ENCODE measurements at places on chromosomes 7 and 10.
A peak's percentile ranks its signal among the peaks of the same experiment; 100 is the strongest.

- DNase-seq: no peak
These were observed 236.0 kb downstream of the GLRX3 start for GRCh38 chr10:130372222-130372621.

DNA sequence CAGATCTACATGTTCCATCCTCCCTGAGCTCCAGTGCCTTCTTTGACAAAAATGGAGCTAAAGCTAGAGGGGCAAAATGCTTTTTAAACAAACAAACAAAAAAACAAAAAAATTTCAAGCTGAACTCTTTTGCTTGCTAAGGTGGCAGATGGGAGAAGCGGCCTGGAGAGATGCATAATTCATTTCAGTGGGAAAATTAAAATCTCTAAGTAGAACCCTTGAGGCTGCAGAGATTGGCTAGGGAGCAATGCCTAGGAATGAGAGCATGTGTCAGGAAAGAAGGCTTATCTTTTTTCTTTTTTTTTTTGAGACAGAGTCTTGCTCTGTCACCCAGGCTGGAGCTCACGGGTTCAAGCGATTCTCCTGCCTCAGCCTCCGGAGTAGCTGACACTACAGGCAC, 46.4 kb upstream of the SAMD8 start:
- no peak for DNase-seq

- no peak for DNase-seq
These were observed 78.5 kb downstream of the HGF start for GRCh38 chr7:81691199-81691821.

- no peak for DNase-seq
These were observed 237.5 kb upstream of the GRB10 start for GRCh38 chr7:51019891-51020870.

GRCh38 chr10:43138021-43138756, at the start of gene CSGALNACT2:
CSGALNACT2 (plus strand) TSS chr10:43138445; CDS start chr10:43155150, 16,705 bp downstream.
- peak; percentile 80 for DNase-seq

- DNase-seq: no peak
These were observed 1254.6 kb upstream of the CELF2 start for GRCh38 chr10:9762966-9763656.

DNA sequence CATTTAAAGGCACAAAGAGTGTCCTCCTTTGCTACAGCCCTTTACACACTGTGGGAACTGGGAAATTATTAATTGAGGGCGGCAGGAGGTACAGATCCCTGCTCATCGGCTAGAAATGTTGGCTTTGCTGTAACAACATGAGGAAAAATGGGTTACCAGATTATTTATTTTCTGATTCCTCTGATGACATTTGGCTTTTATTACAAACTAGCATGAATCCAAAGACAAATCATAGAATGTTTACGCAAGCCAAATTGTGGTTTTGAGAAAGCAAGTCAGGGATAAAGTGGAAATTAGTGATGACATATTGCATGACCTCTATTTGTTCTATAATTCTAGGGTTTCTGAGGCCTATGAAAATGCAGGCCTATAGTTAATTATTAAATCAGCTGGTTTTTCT, 126.1 kb upstream of the TMEM196 start:
- DNase-seq: no peak

- no peak for DNase-seq
These were observed 200.1 kb downstream of the DOCK4 start for GRCh38 chr7:112006071-112006470.

DNA sequence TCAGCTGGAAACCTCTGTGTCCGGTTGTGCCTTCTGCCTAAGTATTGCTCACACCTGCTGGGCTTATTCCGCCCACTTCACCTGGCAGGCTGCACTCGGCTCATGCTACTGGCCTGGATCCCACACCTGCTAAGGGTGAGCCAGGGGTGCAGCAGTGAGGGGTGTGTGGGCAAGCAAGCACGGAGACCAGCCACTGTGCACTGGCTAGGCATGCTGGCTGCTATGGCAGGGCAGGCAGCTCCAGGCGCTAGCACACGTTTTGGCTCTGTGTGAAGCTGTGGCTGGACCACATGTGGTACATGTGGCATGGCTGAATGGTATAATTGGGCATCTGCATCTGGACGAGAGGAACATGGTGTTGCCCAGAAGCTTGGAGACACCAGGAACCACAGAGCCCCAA, 940.7 kb downstream of the NRG3 start:
- no peak for DNase-seq

All from hematopoietic multipotent progenitor cell treated with erythropoietin and hydrocortisone succinate and interleukin-3 and kit ligand, for 15 days (in vitro differentiated cells).